ENCODE measurements at places on chromosomes 11 and 22.

GRCh38 chr11:1404461-1405185 lies 14.9 kb downstream of the BRSK2 start:
- ATAC-seq = no peak

- no peak for ATAC-seq
Observed at GRCh38 chr11:70140711-70141485, 62.2 kb upstream of the FADD start.

- no peak for ATAC-seq
Observed at GRCh38 chr11:35583126-35583525, 35.1 kb upstream of the FJX1 start.

DNA sequence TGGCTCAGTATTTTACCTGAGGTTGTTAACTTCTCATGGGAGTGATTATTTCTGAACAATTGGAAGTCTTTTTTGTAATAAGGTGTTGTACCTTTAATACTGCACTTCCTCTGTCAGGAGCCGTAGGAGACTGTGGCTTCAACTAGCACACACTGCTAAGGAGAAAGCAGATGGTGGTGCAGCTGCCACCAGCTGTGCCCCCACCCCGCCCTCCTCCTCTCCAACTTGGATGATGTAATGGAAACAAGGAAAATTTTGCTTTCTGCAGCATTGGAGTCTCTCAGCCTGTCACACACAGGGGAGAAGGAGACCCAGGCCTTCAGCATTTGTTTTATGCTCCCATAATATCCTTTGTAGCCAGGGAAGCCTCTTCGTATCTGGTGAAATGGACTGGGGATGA lies 91.2 kb downstream of the TEAD1 start:
- no peak for ATAC-seq

DNA sequence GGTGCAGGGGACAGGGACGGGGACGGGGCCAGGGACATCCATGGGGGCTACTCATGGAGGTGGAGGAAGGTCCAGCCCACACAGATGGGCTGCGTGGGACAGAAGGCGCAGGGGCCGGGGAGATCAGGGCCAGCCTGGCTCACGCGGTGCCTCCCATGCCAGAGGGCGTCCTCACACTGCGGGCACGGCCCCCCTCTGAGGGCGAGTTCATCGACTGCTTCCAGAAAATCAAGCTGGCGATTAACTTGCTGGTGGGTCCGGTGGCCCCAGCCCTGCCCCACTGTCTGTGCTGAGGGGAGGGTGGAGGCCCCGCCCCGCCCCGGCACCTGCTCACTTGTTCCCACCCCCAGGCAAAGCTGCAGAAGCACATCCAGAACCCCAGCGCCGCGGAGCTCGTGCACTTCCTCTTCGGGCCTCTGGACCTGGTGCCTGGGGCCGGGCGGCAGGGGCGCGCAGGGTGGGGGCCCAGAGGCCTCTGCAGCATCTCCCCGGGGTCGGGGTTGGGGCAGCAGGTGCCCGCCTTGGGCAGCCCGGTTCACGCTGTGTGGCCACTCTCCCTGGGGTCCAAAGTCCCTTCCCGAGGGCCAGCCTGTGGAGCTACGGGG lies 15.8 kb downstream of the EPS8L2 start:
- ATAC-seq = peak; percentile 54

GRCh38 chr11:83628622-83629355 lies 342.6 kb upstream of the CCDC90B start:
- ATAC-seq = no peak

Data from activated CD4-positive, CD25-positive, alpha-beta regulatory T cell treated with anti-CD3 and anti-CD28 coated beads, Interleukin-2, amount 50 U/mL, for 24 hours (primary cell).